GM23338 (cell line): ENCODE measurements at places on chromosomes 3 and 15. TPM values are rescaled to one million over a fixed set of nuclear protein-coding genes. Genes with fewer than 3 reads are reported as not detected.

DYNLT2B gene
- 7.7 and 11.3 TPM in 2 replicates for total RNA-seq

CFAP91 gene
- 3.7 and 4.9 TPM in 2 replicates for total RNA-seq

IL5RA gene
- total RNA-seq, result 0.31 TPM in 1 of 2 replicates, not detected in the other

BCL2A1 gene
- not detected in 2 replicates for total RNA-seq

DNA sequence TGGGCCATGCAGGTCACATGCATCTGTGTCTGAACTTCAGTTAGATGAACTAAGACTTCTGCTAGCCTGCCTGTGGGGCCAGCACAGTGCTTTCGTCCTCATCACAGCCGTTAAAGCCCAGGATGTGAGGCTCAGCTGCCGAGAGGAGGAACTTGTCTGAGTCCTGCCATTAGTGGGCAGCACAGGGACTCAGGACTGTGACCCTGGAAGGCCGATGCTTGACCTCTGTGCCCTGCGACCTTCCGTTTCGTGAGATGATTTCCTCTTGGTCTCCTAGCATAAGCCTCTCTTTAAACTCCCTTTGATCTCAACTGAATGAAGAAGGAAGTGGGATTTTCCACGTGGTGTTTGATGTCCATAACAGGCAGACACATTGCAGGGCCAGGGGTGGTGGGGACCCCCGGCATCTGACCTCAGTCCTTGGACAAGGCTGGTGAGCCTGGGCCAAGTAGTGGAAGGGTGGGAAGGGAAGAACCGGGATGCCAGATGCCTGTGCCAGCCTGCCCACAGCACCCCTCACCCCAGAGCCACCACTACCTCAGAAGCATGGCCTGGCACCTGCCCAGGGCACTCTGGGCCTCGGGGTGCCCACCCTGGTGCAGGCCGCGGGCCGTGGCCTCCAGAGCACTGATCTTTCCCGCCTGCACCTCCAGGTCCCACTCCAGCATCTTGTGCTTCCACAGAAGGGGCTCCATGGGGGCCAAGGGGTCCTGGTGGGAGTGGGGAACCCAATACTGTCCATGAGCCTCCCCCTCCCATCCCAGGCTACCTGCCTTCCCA is 21.6 kb downstream of the PLA2G4B start:
- no peak for DNase-seq

GRCh38 chr3:56682462-56683121 is 473 bp downstream of the TASOR start:
- DNase-seq, result peak; percentile 80

DNA sequence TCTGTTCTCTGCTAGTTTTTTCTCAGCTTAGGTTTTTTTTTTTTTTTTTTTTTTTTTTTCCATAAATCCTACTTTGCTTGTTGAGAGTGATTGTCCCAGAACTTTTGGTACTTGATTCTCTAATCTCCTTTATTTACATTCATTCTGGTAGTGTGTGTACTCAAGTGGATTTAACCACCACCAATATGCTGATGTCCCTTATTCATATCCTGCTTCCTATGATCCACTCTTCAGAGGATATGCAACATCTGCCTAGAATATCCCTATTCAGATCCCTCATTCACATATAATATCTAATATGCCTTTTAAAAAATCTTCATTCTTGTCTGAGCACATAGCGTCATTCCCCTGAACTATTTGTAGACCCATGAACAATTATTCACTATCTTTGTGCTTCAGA is 342.9 kb downstream of the VGLL3 start:
- DNase-seq, result no peak

- no peak for DNase-seq
These were observed 6.8 kb downstream of the ARL6IP5 start for GRCh38 chr3:69091389-69092029.

- DNase-seq, result no peak
These were observed 3.0 kb upstream of the KLF15 start for GRCh38 chr3:126360046-126360713.

DNA sequence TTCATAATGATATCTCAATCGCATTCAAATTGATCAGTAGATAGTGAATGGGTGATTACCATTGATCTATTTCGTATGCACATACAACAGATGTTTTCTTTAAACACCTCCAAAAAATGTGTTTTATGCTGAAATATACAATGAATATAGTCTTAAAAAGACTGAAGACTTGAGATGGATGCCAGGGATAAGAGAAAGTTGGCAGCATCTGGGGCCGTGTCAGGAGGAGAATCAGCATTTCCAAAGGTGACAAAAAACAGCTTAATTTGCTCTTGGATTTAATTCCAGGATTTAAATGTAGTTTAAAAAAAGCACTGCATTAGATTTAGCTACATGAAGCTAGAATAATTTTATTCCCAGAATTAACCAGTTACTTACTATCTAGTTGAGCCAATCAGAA is 199.7 kb upstream of the CNTN3 start:
- DNase-seq, result no peak

DNA sequence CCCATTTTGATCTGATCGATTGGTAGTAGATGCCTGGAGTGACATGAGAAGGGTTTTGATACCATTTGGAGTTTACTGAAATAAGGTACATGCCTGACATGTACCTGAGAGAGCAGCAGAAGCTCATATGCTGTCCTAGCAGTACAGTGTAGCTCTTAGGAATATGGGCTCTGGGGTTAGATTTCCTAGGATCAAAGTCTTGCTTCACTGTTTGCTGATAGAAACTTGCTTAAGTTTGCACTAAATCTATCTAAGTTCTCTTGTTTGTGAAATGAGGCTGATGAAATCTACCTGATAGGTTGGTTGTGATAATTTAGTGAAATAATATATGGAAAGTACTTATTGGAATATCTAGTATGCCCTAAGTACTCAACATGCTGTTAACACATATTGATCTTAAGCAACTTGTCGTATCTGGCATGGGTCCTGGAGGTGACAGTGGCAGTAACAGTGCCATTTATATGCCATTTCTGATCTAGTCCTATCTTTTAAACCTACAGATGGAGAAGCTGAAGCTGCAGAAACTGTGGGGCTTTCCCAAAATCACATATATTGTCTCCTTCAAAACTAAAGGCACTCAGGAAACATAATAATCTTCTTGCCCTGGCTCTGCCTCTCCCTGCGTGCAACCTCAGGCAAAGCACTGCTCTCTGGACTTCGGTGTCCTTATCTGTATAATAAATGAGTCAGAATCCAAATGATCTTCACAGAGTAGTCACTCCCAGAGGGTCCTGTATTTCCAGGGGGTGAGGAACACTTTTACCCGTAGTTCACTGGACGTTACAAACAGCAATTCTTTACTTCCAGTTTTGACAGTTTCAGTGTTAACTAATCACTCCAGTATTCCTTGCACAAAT is 223.6 kb upstream of the SETMAR start:
- DNase-seq, result no peak

DNA sequence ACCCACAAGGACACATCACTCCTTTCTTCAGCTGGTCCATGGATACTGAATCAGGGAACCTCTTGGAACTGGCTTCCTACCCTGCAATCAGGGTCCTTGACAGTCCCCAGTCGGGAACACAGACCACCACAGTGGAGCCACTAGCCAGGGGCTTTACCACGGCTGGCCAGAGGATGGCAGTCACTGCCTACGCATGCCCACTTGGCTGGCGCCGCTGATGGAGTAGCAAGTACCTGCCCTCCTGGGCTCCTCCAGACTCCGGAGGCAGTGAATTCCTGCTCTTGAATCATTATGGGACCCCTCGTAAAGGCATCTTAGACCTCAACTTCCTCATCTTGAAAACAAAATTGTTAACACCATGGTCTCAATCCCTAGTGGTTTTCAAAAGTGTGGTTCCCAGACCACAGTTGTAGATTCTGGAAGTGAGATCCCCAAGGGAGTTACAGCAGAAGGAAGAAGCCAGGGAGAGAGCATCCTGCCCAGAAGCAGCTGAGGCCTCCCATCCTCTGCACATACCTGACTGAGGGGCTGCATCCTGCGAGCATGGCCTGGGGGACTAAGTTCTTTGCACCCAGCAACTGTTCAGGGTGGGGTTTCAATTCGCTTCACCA is 9.1 kb upstream of the SKIC8 start:
- peak; percentile 94 for DNase-seq

DNA sequence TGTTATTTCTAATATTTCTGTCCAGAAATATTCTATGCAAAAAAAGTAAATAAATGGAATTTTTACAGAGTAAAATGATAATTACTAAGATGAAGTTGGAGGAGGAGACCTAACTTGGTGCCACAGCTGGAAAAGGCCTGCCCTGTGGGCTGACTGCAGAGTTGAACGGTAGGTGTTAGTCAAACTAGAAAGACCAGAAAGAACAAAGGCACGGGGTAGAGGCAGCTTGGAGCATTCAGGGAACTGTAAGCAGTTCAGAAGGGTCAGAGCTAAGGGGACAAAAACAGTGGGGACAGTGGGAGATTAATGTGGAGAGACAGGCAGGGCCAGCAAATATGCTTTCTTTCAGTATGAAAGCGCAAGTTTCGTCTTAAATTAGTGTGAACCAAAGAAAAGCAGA is 39.3 kb upstream of the PTPRG start:
- DNase-seq, result peak; percentile 34
